ENCODE measurements at places on chromosomes 16 and 17.

- no peak for DNase-seq
These were observed 185.9 kb downstream of the TMEM132E start for GRCh38 chr17:34765291-34765690.

- DNase-seq: no peak
These were observed 47.2 kb upstream of the ICAM2 start for GRCh38 chr17:64067657-64068056.

GRCh38 chr16:51302042-51302441, 151.0 kb upstream of the SALL1 start:
- DNase-seq: no peak

GRCh38 chr16:11472851-11473250, 113.9 kb downstream of the LITAF start:
- no peak for DNase-seq

DNA sequence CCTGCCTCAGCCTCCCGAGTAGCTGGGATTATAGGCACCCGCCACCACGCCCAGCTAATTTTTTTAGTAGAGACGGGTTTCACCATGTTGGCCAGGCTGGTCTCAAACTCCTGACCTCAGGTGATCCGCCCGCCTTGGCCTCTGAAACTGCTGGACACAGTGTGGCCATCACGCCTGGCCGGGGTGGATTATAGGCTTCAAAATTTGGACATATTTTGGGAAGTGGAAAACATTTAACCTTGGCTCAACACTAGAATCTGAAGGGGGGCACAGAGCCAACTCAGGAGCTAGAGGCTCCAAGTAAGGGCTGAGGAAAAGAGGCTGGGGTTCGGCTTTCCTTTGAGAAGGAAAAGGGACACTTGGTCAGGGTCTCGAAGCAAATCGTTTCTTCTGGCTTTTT, 2.2 kb upstream of the CDK5R1 start:
- no peak for DNase-seq

DNA sequence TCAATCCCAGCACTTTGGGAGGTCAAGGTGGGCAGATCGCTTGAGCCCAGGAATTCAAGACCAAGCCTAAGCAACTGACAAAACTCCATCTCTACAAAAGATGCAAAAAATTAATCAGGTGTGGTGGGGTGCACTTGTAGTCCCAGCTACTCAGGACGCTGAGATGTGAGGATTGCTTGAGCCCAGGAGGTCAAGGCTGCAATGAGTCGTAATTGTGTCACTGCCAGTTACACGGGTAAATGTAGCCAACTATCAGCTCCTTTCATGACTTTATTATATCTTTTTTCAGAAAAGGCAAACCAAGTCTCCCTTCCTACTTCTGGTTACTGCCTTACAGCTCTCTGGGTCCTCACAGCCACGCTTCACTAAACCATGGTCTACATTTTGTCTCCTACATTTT, 4.0 kb downstream of the SDF2 start:
- no peak for DNase-seq

- DNase-seq: peak; percentile 84
These were observed 14.4 kb downstream of the NDUFAF8 start for GRCh38 chr17:81253358-81254131.

- DNase-seq: no peak
These were observed 18.8 kb downstream of the ZNF652 start for GRCh38 chr17:49343273-49343672.

DNA sequence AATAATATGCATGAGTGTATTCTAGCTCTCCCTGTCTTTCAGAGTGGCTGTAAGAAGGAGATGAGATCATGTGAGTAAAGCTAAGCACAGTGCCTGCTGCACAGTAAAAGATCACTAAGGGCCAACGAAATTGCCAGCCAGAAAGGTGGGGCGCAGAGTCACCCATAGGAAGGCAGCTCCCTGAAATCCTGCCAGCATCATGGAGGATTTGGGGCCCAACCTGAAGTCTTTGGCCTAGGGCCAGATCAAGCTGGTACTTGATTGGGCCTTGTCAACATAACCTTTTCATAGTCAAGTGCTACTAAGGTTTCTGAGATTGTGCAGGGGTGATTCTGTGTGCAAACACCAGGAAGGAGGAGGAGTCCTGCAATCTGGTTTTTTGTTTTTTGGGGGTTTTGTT, 16.5 kb downstream of the SCNN1B start:
- no peak for DNase-seq

DNA sequence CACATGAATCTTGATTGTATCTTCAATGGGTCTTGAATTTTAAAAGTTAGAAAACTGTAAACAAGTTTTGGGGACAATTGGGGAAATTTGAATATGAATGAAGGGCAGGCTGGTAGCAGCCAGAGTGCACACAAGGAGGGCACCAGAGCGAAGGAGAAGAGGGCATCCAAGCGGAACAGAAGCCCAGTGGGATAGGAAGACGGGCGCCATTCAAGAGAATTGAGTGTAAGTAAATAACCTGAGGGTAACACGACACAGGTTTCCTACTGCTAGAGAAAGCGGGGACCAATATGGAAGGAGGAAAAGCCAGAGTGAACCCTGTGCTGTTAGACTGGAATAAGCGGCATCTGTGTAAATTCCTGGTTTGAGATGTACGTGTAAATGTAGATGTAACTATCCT, 115.1 kb upstream of the CCL2 start:
- DNase-seq: no peak

DNA sequence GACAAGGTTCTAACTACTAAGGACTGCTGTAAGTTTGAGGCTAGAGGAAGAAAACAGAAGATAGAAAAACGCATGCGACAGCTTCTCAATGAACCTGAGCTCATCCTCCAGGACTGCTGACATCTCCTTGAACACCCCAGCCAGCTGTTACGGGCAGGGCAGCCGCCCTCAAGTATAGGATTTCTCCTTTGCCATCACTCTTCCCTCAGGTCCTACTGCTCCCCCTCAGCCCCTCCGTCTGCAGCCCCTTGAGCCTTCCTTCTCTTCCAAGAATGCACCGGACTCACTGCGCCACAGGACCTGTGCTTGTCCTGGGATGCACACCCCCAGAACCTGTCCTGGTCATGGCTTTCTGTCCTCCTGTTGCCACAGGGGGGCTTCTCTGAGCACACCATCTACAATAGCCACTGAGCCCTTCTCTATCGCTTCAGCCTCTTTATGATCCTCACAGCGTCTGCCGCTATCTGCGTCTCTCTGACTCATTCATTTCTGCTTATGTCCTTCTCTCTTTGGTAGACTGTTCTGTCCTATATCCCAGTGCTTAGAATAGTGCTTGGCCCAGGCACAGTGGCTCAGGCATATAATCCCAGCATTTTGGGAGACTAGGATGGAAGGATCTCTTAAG, 15.7 kb upstream of the XYLT2 start:
- no peak for DNase-seq

DNA sequence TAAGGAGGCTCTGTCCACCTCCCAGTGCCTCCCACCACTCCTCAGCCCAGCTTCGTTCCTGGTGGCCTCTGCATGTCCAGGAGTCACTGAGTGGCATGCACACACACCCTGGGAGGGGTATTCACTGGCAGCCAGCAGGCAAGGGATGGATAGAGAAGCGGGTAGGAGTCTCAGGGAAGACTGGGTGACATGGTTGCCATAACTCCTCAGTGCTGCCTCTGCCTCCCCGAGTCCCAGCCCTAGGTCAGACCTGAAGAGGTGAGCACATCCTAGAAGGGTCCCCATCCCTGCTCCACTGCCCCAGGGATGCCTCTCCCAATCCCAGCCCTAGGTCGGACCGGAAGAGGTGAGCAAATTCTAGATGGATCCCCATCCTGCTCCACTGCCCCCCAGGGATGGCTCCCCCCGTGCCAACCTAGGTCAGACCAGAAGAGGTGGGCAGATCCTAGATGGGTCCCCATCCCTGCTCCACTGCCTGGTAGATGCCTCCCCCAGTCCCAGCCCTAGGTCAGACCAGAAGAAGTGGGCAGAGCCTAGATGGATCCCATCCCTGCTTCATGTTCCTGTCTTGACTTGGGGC, 197.0 kb downstream of the IRF8 start:
- no peak for DNase-seq

DNA sequence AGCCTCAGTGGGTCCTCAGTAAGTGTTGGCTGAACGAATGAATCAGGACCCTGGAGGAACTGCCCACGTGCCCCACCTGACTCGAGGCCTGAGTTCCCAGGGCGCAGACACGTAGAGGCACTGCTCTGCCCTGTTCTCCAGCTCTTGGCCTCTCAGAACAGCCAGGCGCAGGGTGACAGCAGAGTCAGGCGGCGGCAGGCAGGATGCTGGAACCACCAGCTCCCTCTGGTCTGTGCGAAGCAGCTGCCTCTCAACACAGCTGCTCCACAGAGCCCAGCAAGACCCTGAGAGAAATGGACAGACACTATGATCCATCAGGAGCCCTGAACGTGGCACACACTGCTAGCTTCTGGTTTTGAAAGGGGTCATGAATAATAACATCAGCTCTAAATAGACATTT, 53.1 kb upstream of the BCO1 start:
- no peak for DNase-seq

- no peak for DNase-seq
These were observed 24.8 kb downstream of the POLR3E start for GRCh38 chr16:22322021-22322471.
